Immature natural killer cell (primary cell): ENCODE measurements at places on chromosomes 2 and 18. TPM values are rescaled to one million over a fixed set of nuclear protein-coding genes. Genes with fewer than 3 reads are reported as not detected.

DNA sequence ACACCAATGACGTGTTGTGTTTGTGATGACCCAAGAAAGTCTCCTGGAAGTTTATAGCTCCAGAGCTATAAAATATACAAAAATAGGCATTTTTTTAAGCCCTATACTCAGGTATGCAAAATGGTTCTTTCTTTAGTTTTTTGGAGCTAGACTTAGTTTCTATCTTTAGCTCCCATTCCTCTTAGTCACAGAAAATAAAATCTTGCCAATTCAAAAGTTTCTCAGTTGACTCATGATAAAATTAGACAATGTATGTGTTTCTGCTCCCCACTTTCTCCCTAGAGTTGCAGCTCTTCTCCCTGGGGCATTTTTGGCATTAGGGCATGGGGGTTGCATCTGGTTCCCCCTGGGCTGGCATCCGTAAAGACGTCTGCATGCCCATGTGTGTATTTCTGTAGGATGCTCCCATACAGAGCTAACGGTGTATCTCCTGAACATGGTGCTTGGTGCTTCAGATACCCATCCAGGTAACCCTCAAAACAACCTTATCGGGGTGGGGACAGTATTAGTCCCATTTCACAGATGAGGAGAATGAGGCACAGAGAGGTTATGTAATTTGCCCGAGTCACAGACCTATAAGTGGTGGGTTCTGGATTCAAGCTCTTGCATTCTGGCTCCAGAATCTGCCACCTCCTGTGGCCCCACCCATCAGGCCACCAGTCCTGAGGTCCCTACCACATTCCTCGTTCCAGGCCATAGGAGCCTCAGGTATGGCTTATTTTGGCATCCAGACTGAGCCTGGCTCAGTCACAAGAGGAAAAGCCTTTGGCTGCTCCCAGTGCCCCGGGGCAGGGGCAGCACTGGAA, 43.1 kb upstream of the ASAP2 start:
- no peak for DNase-seq

DNA sequence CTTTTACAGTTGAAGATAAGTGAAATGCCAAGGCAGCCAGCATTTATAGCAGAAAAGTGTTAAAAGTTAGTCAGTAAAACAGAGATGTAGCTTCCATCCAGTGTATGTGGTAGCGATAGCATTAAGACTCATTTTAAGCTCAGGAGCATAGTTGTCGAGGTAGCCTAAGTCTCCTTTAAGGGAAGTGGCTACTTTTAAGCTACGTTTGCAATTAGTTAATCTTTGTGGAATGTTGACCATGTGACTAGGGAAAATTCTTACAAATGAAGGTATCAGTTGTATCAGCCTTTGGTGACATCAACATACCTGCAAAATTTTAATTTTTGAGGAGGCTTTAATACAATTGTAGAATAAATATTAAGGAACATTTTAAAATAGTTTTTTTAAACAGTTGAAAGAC, 61.9 kb downstream of the LHCGR start:
- no peak for DNase-seq

GRCh38 chr2:101041413-101041812, 39.3 kb downstream of the RPL31 start:
- no peak for DNase-seq

GRCh38 chr2:74379851-74380789, at the start of gene DCTN1:
DCTN1 (minus strand) TSS chr2:74380311; CDS start chr2:74380037, 274 bp downstream.
- peak; percentile 16 for DNase-seq

The LINC00305 gene
- not detected for polyA plus RNA-seq
